ENCODE measurements at places on chromosomes 6 and 20.

- DNase-seq: no peak
Observed at GRCh38 chr20:34311118-34312023, 8.2 kb upstream of the AHCY start.

- DNase-seq: no peak
Observed at GRCh38 chr20:21141825-21142224, 15.9 kb downstream of the KIZ start.

- peak; percentile 78 for DNase-seq
Observed at GRCh38 chr20:1469925-1470571, 3.4 kb upstream of the NSFL1C start.

- no peak for DNase-seq
Observed at GRCh38 chr6:144594585-144594984, 309.4 kb downstream of the UTRN start.

DNA sequence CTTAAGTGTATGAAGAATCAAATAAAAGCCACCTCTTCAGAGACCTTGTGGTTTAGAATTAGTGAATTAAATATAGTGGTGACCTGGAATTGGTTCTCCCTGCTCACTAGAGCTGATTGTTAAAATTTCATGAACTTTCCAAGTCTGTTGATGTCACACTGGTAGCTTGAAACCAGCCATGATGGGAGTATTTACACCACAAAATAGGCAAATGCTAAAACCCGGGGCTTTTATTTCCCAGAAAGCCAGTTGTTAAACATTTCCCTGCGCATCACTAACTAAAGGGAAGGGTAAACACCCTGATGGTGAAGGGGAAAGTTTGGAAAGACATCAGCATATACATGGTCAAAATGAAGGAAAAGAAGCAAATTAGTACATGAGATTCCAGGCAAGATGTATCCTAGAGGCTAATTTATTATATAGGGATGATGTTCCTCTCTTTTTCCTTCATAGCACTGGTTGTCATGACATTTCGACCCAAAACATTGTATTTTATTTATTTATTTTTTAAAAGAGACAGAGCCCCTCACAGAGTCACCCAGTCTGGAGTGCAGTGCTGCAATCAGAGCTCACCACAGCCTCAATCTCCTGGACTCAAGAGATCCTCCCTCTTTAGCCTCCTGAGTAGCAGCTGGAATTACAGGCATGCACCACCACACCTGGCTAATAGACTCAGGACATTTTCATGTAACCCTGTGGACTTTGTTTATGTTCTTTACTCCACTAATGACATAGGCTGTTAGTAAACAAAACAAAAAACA is 123.2 kb downstream of the RIN2 start:
- DNase-seq: no peak

- no peak for DNase-seq
Observed at GRCh38 chr20:57967364-57967763, 257.5 kb upstream of the PMEPA1 start.

DNA sequence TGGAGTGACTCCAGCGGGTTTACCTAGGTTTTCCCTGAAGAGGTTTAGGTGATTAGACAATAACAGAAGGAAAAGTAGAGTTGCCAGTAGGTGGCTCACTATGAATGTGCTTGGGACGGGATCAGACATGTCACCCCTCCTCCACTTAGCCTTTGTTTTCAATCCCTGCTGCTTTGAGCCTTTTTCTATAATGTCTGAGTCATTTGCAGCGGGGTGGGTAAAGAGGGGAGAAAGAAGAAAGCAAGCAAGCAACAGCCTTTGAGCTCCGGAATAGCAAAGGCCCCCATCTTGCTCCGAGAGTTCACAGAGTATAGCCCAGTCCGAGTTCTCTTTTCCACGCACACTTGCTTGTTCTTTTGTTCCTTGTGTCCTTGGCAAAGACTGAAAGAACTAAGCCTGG is 129.1 kb downstream of the PACRG start:
- peak; percentile 86 for DNase-seq

- no peak for DNase-seq
Observed at GRCh38 chr6:30282522-30282921, 44.2 kb upstream of the TRIM39 start.

- DNase-seq: no peak
Observed at GRCh38 chr20:8756410-8756809, 312.5 kb upstream of the PLCB4 start.

DNA sequence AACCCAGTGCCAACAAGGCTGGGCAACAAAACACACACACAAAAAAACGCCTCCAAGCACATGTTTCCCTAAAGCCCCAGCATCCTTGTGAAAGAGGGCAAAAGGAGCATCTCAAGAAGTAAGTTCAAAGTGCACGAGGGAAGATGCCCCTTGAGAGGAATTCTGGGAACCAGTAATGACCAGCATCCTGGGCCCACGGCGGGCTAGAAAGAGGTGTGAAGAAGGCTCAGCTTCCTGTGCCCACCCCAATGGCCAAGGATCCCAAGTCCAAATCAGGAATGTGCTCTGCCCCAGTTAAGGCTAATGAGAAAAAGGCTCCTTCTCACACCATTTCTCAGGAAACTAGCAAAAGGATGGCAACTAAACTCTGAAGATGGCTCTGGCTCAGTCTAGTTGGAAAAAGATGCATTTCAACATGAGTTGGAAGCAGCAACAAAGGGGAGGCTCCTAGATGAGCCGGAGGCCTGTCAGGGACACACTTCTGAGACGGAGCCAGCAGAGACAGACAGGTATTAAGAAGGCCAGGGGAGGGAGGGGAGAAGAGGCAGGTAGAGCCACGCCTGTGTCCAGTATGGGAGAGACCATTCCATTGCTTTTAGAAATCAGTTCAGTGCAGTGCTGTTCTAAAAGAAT is 3.2 kb downstream of the RIMS4 start:
- DNase-seq: no peak

DNA sequence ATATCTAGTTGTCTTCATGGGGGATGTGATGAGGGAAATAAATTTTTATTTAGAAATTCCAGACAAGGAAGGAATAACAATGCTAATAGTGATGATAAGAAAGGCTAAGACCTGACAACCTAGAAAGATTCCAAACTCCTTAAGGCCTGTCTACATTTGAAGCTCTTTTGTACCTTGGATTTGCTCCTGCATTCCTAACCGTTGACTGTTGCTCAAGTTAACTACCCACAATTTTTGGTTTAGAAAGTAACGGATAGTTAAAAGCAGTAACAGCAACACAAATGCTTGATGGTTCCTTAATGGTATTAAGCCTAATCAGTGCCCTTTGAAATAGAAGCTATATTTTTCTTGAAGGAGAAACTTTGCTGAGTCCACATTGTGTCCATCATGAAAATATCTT is 52.9 kb downstream of the TRMT11 start:
- no peak for DNase-seq

GRCh38 chr6:122997541-122998150 is 1.6 kb downstream of the CLVS2 start:
- DNase-seq: no peak

DNA sequence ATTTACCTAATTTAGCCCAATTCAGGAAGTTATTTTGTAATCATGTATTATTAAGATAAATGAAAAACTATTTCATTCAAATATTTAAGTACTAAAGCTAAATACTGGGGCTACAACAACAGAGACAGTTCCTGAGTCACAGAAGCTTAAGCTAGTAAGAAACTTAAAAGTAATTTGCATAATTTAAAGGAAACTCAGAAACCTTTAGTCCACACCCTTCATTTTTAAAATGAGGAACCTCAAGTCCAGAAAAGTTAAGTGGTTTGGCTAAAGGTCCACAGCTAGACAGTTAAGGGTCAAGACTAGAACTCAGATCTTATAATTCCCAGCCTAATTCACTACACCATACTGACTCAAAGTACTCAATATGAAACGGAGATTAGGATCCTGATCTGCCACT is 7.2 kb downstream of the LMBRD1 start:
- no peak for DNase-seq

GRCh38 chr20:47133809-47134456 is 222.6 kb downstream of the ZMYND8 start:
- DNase-seq: no peak

DNA sequence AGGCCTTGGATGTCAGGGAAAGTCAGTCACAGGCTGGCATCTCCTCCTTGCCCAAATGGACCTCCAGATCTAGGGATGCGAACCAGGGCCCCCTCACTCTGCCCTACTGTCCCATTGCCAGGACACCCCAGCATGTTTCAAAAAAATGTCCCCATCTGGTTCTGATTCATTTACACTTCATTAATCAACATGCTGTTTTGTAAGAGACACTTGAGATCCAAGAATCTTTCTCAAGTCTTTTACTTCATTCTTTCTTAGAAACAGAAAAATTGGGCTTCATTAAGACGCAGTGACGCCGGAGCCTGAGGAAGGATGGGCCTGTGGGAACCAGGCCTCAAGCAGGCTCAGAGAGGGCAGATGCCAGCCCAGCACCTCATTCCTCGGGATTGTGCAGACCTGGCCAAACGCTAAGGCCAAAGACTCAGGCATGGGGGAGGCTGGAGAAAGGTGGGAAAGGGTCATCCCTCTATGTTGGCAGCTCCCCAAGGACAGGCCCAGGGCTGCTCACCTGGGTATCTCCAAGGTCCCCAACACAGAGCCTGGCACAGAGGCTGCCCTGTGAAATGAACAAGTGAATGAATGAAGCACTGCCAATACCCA is 3.8 kb downstream of the RSPO4 start:
- DNase-seq: no peak

- no peak for DNase-seq
Observed at GRCh38 chr6:147195510-147195909, 8.7 kb upstream of the STXBP5 start.

DNA sequence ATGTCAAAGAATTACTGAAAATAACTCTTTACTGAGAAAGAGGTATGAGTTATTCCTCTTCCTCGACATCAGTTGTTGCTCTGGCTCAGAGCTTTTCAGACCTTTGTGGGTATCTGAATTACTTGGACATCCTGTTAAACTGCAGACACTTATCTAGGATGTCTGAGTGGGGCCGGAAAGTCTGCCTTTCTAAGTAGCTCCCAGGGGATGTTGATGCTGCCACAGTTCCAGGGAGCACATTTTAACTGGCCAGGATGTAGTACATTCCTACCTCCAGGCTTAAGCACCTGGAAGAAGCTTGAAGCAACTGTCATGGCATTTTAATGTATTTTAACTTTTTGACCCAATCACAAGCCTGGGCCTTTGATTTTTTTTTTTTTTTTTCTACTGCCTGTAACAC is 265.8 kb upstream of the PLCB4 start:
- no peak for DNase-seq

- no peak for DNase-seq
Observed at GRCh38 chr20:41046716-41047115, 18.1 kb downstream of the TOP1 start.

DNA sequence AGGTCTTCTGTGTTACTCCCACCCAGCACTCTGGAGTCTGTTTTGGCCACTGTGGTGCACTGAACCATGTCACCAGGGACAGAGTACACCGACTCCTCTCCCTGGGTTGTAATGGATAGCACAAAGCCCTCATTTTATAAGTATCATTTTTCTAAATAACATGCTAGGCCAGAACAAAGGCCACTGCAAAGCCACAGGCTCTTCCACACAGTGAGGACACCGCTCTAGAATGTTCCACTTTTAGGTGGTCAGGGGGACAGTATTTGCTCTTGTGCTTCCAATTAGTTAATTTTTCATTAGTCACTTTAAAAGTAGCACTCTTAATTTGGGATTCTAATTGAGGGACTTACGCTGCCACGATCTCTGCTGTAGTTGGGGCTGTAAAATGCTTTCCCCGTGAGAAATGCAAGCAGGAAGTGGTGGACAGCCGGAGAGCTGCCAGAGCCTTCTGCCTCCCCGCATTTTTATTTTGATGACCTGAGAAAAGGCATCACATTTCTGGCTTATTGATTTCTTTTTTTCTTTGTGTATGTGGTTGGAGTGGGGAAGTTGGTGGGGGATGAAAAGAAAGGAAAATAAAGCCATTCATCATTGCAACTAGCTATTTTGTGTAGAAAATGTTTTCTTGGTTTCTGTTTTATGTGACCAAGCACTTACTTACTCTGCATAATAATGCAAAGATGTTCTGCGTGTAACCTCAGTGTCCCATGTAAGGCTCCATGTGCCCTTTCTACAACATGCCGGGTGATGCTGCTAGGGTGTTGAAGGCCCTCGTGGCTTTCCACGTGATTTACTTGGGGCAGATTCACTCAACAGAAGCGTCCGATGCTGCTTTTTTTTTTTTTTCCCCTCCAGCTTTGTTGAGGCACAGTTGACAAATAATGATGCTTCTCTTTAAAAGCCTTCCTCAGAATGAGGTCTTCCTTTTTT is 195.9 kb downstream of the SASH1 start:
- peak; percentile 59 for DNase-seq

DNA sequence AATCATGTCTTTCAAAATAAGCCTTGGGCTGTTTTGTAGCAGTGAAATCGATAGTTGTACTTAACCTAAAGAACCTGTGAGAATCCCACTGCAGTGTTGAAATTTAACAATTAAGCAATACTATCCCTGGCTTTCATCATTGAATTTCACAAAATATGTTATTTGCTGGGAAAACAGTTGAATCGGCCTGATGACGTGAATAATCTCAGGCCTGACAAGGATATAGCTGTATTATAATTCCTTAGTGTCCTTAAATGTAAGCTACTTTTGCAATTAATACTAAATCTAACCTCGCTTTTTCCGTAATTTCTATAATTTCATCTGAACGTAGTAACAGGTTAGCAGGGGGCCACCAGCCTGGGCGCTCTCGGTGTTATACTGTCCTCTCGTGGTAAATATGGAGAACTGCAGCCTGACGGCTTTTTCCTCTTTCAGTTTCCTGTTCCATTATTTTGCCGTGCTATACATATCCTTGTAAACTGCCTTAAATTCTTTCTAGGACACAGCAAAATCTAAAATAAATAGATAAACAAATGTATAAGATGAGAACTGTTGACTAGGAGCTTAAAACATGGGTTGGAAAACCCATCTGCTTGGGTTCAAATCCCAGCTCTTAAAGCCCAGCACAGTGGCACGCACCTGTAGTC is 24.0 kb downstream of the MTFR2 start:
- DNase-seq: peak; percentile 56

- no peak for DNase-seq
Observed at GRCh38 chr6:14037402-14038277, 79.9 kb upstream of the CD83 start.

DNA sequence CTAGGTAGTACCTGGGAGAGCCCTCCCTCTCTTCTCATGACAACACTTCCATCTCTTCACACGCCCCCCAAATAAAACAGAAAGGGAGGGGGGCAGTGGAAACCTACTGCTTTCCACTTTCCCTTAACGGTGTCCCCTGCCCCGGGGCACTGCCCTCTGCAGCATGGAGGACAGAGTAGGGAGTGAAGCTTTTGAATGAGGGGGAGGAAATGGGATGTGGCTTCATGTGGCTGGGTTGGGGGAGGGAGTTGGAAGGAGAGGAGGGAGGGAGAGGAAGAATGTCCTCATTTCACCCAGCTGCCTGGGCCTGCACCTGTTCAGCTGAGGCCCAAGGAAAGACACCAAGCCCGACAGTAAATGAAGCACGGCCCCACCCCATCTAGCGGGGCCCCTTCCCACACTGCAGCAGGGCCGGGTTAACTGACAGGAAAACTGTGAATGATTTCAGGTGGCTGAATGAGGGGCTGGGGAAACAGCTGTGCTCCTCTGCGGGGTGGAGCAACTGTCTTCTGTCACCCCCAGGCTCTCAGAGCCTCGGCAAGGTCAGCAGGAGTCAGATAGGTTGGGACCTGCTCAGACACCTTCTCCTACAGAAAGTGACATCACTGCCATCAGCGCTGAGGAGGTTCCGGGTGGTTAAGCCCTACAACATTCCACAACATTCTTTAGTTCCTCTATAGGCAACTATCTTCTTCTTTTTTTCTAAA is 40.0 kb upstream of the TAF8 start:
- peak; percentile 46 for DNase-seq
